ENCODE measurements at places on chromosomes 3 and 15. TPM values are rescaled to one million over a fixed set of nuclear protein-coding genes. Genes with fewer than 3 reads are reported as not detected.

HIGD2B gene
- total RNA-seq = not detected

IQCF5 gene
- not detected for total RNA-seq

SPATA12 gene
- total RNA-seq = not detected

OSTN gene
- not detected for total RNA-seq

AMT gene
- total RNA-seq = 6.1 TPM

SMC4 gene
- 41.5 TPM for total RNA-seq

HERC2 gene
- total RNA-seq = 45.2 TPM

SEC61A1 gene
- total RNA-seq = 92.8 TPM

CACNA2D3 gene
- 17.2 TPM for total RNA-seq

IL5RA gene
- total RNA-seq = not detected

OR5K2 gene
- total RNA-seq = not detected

AHSG gene
- total RNA-seq = not detected

CACNA1D gene
- 0.74 TPM for total RNA-seq

MUC4 gene
- 36.1 TPM for total RNA-seq

CTXN2 gene
- not detected for total RNA-seq

PP2D1 gene
- total RNA-seq = not detected
